Hematopoietic multipotent progenitor cell (in vitro differentiated cells): ENCODE measurements at places on chromosomes 6 and 20. TPM values are rescaled to one million over a fixed set of nuclear protein-coding genes. Genes with fewer than 3 reads are reported as not detected.

NMBR gene
- not detected for total RNA-seq

FNDC1 gene
- under 0.01 TPM for total RNA-seq

STMND1 gene
- total RNA-seq, result not detected

BHLHE23 gene
- 1.3 TPM for total RNA-seq

GRCh38 chr6:108544606-108545005, 16.1 kb upstream of the FOXO3 start:
- DNase-seq, result no peak

DNA sequence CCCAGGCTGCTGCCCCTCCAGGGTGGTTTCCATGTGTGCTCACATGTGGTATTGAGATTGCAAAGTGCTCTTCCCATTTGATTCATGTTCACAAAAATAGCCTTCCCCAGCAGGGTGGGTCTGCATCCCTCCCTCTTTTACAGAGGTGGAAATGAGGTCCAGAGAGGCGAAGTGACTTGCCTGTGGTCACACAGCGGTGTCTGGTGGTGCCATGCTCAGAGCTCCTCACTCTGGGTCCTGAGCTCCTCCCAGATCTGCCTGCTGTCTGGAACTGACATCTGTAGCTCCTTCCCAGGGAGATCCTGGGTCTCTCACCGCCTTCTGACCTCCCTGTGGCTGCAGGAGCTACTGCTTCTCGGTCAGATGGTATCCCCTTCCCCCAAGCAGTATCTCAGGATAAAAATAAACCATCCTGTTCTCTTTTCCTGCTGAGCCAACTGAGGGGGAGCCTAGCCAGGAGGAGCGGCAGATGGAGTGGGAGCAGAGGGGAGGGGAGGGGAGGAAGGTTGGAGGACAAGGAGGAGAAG, 11.9 kb downstream of the CD40 start:
- DNase-seq, result no peak
